ENCODE measurements at places on chromosomes 11 and 22.

DNA sequence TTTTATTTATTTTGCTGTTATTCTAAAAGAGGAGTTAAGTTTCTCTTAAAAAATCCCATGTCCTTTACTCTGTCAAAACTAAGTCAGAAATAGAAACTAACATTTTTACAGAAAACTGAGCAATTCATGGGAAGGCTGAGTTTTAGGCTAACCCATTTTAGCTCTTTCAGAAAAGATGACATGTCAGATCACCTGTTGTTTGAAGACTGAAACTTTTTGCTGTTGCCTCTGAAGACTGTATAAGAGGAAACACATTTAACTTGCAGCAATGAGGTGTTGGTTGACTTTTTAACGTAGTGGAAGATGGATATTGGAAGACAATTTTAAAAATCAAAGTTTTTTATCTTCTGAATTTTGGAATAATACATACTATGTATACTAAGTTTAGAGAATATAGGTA lies 115.4 kb downstream of the METTL15 start:
- no peak for DNase-seq

- no peak for DNase-seq
Observed at GRCh38 chr22:19827341-19828034, 27.2 kb downstream of the GNB1L start.

DNA sequence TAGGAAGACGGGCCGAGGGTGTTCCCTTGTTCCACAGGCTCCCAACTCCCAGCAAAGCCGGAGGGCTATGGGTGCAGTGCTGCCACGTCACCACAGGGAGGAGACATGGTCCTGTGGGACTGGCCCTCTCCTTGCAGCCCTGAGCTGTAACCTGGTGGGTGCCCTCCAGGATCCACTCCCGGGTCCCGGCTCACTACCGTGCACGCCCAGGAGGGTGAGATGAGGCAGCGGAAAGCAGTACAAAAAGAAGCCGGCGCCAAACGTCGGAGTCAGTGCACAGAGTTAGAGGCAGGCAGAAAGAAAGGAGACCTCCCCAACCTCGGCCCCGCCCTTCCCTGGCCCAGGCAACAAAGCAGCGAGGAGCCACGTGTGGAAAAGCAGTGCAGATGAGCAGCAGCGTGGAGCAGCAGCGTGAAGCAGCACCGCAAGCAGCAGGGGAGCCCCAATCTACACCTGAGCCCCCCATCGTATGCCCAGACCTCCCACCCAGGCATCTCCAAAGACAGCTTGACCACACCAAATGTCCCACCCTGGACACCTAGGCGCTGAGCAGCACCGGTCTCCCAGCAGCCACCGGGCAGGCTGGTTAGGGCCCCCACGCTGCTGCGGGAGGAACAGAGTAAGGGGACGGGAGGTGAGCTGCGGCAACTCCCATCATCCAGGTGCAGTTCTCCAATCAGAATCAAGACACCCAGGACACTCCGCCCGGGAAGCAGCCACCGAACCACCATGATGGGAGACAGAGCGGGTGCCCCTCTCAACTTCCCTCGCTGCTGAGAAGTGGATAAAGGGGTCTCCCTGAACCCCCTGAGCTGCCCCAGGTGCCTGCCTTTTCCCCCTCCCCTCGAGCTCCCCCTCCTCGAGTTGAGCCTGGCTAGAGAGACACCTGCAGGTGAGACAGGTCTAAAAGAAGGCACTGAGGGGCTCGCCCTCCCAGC lies 28.8 kb downstream of the IGSF9B start:
- peak; percentile 53 for DNase-seq

- no peak for DNase-seq
Observed at GRCh38 chr11:32087597-32087996, 3.3 kb upstream of the RCN1 start.

DNA sequence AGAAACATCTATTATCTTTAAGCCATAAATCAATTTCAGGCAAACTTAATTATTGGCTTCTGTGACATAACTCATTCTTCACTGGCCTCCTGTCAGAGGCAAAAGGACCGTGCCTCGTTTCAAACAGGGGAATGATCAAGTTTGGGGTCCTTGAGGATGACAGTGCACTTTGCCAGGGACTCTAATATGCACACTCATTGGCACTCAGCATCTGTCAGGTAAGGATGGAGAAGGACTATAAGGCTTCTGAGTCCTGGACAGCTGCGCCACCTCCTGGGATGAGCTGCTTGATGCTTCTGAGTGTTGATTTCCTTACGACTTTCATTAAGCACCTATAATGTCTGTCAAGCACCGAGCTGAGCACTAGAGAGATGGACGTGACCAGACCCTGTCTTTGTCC lies 20.2 kb downstream of the BPIFC start:
- peak; percentile 47 for DNase-seq

GRCh38 chr11:76149713-76150112 lies 56.6 kb downstream of the WNT11 start:
- DNase-seq = no peak

- no peak for DNase-seq
Observed at GRCh38 chr11:60592601-60593000, 77.4 kb downstream of the MS4A13 start.

GRCh38 chr11:44949160-44950030 lies 1.3 kb downstream of the TP53I11 start:
- DNase-seq = no peak

DNA sequence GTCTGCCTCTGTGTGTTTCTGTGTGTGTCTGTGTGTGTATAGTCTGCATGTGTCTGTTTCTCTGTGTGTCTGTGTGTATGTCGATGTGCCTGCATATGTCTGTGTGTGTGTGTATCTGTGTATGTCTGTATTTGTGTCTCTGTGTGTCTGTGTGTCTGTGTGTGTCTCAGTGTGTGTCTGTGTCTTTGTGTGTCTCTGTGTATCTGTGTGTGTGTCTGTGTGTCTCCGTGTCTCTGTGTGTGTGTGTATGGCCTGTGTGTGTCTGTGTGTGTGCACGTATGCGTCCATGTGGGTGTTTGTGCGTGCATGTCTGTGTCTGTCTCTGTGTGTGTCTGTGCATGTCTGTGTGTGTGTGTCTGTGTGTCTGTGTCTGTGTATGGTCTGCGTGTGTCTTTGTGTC lies 439 bp downstream of the SNX32 start:
- DNase-seq = no peak

All from hematopoietic multipotent progenitor cell treated with erythropoietin and hydrocortisone succinate and interleukin-3 and kit ligand, for 8 days (in vitro differentiated cells).